Caudate nucleus (tissue), 63 donors: ENCODE measurements at places on chromosomes 13 and 19.

- DNase-seq, result no peak
Measured at GRCh38 chr19:1177322-1178114, 3.5 kb upstream of the SBNO2 start.

- peak; percentile 55 for DNase-seq
Measured at GRCh38 chr19:30227661-30228112, 144.5 kb upstream of the ZNF536 start.

GRCh38 chr19:29379257-29380021 lies 146.4 kb upstream of the VSTM2B start:
- no peak for DNase-seq

DNA sequence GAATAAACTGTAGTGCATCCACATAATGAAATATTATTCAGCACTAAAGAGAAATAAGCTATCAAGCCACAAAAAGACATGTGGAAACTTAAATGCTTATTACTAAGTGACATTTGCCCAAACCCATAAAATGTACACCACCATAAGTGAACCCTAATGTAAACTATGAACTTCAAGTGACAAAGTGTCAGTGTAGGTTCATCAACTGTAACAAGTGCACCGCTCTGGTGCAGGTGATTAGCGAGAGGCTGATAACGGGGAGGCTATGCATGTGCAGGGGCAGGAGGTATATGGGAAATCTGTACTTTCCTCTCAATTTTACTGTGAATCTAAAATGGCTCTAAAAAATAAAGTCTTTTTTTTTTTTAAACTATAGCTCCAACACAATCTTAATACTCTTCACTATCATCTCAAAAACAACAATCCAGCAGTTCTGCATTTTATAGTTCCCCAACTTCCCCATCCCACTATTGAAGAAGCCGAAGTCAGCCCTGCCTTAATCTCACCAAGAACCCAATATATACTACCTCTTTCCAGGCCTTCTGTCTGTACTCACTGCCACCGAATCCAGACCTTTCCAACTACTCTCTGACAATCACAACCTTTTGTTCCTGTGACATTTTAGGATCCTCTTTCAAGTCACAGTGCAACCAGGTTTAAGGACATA lies 22.6 kb downstream of the ELF1 start:
- no peak for DNase-seq

DNA sequence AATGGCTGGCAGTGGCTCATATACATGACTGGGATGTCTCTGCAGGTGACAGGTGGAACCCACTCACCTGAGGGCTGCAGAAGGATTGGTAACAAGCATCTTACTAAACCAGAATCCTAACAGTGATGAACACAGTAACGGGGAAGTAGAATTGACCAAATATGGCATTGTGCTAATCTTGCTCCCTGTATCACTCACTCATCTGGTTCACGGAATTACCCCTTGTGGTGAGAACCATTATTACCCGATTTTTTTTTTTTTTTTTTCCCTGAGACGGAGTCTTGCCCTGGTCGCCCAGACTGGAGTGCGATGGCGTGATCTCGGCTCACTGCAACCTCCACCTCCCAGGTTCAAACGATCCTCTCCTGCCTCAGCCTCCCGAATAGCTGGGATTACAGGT lies 69.5 kb downstream of the PTPRS start:
- DNase-seq, result no peak

DNA sequence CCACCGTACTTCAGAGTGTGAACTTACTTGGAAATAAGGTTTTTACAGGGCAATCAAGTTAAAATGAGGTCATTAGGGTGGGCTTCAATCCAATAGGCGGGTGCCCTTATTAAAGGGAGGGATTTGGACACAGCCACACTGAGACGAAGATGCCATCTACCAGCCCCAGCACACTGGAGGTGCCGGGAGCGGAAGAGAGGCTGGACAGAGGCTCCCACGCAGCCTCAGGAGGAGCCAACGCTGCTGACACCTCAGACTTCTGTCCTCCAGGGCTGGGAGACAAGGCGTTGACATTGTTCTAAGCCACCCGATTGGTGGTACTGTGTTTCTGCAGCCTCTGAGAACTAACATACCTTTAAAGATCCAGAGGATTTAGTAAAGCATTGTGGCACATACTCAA lies 12.6 kb upstream of the RAB20 start:
- no peak for DNase-seq

DNA sequence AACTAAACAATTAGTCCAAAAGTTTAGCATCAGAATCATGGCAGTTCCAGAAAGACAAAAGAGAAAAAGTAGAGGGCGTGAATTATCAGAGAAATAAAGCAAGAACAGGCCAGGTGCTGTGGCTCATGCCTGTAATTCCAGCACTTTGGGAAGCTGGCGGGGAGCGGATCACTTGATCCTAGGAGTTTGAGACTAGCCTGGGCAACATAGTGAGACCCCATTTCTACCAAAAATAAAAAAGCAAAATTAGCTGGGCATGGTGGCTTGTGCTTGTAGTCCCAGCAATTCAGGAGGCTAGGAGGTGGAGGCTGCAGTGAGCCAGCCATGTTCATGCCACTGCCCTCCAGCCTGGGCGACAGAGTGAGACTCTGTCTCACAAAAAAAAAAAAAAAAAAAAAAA lies 18.4 kb downstream of the ARL11 start:
- DNase-seq, result no peak

GRCh38 chr13:66378894-66379293 lies 851.2 kb downstream of the PCDH9 start:
- no peak for DNase-seq

DNA sequence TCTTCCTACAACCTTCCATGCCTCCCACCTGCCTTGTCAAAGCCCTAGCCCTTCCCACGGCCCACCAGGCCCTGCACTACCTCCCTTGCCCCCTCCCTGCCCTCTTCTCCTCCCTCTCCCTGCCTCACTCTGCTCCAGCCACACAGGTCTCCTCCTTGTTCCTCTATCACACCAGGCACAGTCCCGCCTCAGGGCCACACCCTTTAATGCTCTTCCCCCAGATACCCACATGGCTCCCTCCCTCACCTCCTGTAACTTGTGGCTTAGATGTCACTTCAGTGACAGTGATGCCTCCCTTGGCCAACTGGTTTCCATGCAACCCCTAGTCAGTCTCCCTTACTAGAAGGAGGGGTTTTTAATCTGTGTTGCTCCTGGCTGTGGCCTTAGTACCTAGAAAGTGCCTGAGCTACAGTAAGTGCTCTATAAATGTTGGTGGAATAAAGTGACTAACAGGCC lies 1.3 kb downstream of the SIRT6 start:
- no peak for DNase-seq

- DNase-seq, result no peak
Measured at GRCh38 chr13:40495621-40496001, 170.8 kb downstream of the FOXO1 start.

DNA sequence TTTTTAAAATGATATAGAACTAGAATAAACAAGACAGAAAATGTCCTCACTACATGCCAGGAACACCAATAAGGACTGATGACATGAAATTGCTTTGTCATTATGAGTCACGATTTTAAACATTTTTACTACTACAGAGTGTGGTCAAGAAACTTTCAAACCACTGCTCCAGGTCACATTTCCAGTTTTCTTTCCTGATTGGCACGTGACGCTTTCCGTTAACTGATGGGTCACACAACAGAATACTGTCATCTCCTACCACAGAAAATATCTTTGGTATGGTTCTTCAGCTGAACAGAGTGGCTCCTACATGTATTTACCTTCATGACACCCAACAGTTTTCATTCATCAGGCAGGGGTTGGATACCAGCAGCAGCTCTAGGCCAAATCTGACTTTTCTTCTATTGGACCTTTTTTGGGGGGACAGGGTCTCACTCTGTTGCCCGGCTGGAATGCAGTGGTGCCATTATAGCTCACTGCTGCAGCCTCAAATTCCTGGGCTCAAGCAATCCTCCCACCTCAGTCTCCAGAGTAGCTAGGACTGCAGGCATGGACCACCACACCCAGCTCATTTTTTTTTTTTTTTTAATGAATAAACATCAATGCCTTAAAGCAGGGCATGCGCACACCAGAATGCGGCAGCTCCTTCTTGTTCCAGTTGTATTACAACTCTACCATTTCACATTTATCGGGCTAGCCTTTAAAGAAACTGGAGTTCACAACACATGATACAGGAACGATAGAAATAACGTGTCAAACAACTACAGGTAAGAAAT lies 147.4 kb downstream of the RNF17 start:
- no peak for DNase-seq

- no peak for DNase-seq
Measured at GRCh38 chr13:66273011-66273410, 957.1 kb downstream of the PCDH9 start.

DNA sequence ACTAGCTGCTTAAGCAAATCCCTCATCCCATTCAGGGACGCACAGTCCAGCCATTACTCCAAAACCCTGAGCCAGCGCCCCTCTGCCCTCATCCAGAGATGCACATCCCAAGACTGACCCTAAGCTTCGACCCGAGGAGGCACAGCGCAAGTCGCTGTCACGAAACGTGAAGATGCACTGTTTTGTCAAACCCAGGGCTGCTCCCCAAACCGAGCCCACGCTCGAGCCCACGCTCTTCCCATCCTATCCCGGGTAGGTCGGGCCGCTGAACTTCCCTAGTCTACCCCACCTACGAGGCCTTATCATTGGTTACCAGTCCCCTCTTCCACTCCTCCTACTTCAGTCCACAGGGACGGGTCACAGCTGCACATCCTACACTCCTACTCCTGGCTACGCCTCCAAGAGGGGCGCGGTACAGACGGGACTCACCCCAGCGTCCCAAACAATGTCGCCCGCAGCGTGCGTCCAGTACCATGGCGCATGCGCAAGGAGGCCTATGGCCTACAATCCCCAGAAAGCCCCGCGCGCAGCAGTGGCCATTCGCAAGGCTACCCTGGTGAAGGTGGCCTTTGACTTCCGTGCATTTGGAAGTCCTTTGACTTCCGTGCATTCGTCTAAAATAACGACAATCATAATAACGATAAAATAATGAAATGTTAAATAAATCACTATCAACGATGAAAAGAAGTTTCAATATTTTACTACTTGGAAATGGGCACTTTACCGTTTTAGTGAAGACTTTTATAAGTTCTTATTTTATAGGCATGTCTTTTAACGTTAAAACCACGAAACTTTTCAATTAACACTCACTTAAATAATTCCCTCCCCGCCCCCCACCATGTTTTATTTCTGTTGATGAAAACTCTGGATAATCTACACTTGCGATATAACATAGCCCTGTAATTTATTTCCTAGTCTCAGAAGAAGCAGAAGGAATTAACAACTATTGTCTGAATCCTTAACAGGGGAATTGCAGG lies at the start of gene ZNF285:
Gene ZNF285, minus strand, starts transcription at position 470 of the 977 bp plus-strand sequence. CDS start 4,395 bp downstream, outside the sequence.
- no peak for DNase-seq

DNA sequence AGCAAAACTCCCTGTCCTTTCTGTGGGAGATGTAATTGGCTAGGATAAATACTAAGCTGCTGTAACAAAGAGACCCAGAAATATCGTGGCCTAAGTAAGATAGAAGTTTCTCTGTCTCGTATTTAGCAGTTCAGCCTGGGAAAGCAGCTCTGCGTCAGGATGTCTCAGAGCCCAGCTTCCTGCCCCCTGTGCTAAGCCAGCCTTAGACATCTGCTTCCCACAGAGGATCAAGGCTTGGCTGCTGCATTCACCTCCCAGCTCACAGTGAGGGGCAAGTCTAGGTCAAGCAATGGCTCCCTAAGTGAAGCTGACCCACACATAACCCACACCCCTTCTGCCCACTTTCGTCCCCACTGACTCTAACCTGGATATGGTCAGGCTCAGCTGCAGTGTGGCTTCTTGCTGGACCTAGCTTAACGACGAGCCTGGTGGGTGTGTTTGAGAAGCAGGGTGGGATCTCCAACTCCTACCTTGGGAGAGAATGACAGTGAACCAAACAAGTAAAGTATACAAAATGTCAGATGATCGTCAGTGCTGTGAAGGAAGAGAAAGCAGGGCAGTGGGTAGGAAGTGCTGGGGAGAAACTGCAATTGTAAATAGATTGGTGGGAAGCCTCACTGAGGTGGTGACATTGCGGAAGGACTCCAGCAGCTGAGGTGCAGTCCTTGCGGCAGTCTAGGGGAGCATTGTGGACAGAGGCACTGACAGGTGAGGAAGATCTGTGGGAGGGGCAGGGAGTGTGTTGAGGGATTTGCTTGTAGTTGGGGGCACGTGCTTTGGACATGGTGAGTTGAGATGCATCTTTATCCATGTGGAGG lies 82.9 kb downstream of the TNFRSF19 start:
- DNase-seq, result no peak

GRCh38 chr13:26855921-26856320 lies 95.3 kb upstream of the GPR12 start:
- no peak for DNase-seq
